ENCODE measurements at places on chromosomes 4 and X.
A peak's percentile ranks its signal among the peaks of the same experiment; 100 is the strongest.

DNA sequence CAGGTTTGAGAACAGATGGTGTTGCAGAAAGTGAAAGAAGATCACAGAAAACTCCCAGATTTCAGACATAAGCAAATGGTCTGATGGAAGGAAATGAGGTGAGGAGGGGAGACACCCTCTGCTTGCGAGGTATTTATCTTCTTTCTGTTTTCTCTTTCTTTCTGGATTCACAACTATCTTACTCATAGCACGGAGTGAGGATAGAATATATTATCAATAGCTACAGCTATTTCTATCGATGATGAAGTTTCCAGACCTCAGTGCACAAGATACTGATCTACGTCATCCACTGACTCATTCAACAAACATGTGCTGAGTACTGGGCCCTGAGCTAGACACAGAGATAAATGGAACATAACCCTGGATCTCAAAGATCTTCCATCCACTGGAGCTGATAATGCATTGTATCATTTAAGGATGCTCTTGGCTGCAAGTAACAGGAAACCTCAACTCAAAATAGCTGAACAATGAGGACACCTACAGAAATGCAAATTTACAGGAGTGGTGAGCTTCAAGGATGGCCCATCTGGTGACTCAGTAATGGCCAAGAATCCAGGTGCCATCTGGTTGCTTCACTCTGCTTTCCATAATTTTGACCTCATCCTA, 21.2 kb downstream of the SLC2A9 start:
- DNase-seq = no peak

DNA sequence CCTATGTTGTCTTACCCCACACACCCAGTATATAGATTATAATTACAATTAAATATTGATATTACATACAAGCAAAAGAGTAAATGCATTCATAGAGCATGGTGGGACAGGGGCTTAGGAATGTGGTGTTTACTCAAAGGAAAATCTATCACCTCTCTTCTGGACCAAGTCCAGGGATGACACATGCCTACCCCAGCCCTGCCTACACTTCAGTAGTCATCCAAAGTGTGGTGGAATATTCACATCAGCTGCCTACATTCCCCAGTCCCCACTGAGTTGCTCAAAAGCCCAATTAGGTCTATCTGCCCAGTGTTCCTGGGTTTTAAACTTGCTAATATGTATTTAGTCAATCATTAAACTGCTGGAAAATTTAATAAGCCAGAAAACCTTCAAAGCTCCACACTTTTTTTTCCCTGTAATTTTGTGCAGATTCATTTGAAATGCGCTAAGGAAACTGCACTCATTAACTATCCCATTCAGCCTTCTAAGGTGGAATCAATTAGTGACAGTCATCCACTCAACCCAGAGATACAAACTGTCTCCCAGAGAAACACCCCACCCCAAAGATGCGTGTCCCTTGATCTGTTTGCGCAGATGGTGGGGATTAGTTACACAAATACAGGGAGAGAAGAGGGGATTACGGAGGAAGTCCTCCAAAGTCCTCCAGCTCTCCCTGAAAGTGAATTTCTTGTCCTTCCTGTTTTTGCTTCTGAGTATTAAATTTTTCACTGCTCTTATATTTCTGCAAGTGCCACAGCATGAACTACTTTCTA, 91.7 kb upstream of the KDR start:
- DNase-seq = peak; percentile 30

GRCh38 chr4:38500433-38500832, 163.6 kb upstream of the KLF3 start:
- no peak for DNase-seq

- no peak for DNase-seq
Observed at GRCh38 chr4:76958891-76959290, 9.3 kb downstream of the SEPTIN11 start.

DNA sequence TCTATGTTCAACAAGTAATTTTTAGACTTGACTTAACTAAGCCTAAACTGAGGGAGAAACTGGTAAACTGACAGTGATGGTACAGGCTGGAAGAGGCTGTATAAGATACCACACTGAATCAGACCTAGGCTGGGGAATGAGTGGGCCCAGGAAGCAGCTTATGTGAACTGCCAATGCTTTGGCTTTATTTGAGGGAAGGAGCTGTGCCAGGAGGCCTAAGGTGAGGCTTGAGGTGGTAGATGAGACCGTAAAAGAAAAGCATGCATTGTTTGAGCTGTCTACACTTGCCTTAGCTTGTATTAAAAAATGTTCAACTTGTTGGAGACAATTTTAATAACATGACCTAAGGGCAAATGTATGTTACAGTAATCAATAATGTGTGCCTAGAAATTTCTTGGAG, 96.2 kb downstream of the RS1 start:
- no peak for DNase-seq

Measured in MV-4-11 (cell line).